Epithelial cell of esophagus (primary cell): ENCODE measurements at places on chromosomes 16 and 17.

DNA sequence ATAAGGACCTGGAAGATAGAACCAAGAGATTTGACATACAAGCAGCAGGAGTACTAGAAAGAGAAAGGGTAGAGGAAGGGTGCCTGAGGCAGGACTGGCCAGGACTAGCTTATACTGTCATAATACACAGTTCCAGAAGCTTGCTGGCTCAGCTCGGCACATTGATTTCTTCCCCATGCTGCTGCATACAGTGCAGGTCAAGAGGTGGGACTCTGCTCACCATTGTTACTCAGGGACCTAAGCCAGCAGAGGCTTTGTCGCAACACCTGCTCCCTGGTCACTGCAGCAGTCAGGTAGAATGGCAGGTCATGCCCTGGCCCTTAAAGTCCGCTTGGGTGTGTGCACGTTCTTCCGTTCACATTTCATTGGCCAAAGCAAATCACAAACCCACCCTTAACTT, 32.8 kb downstream of the LDHD start:
- DNase-seq = no peak

DNA sequence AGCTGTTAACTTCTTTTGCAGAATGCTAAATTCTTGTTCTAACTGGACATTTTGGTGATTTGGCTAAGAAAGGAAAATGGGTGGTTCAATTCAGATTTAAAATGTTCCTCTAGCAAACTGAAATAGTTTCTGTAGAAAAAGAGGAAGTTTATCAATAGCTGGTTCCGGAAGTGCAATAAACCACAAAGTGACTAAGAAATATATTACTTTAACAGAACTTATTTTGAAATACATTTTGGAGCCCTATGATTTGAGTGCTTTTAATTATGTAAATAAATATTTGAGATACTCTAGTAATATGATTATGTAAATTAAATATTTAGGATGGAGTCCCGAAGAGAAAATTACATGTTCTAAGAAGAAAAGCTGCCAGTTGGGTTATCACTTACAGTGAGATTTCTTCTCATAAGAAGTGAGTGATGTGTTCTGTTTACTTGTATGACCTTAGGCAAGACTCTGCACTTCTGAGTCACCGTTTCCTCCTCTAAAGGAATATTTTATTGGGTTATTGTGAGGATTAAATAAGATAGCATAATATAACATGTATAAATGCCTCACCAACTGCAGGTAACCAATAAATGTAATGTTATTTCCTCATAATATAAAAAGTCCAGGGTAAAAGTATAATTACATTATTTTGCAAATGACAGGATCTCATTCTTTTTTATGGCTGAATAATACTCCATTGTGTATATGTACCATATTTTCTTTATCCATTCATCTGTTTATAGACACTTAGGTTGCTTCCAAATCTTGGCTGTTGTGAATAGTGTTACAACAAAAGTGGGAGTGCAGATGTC, at the start of gene EVI2B:
Gene EVI2B, minus strand, starts transcription at position 73 of the 800 bp plus-strand sequence. CDS start 8,445 bp downstream, outside the sequence.
- peak; percentile 87 for DNase-seq

GRCh38 chr17:75933808-75934207, 7.0 kb downstream of the FBF1 start:
- DNase-seq = no peak

DNA sequence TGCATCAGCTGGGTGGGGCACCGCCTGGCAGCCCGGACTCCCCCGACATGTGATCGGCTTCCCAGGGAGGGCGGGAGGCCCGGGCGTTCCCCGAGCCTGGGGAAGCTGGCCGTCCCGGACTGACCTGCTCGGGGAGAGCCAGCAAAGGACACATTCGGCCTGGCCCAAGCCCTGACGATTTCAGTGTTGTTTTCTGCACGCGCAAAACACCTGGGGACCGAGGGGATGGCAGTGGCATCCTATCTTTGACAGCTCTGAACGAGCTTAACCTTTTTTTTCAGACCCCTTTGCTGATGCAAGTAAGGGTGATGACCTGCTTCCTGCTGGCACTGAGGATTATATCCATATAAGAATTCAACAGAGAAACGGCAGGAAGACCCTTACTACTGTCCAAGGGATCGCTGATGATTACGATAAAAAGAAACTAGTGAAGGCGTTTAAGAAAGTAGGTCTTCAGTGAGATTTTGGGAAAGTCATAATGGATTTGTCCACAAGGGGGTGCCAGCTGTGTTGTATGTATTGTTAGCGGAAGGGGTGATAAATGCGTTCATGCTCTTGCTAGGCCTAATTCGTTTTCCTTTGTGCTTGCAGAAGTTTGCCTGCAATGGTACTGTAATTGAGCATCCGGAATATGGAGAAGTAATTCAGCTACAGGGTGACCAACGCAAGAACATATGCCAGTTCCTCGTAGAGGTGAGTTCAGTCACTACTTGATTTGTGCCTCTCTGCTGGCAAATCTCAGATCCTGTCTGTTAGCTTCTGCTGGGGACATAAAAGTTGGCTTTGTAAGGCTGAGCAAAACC, 1.0 kb downstream of the EIF1 start:
- peak; percentile 48 for DNase-seq

DNA sequence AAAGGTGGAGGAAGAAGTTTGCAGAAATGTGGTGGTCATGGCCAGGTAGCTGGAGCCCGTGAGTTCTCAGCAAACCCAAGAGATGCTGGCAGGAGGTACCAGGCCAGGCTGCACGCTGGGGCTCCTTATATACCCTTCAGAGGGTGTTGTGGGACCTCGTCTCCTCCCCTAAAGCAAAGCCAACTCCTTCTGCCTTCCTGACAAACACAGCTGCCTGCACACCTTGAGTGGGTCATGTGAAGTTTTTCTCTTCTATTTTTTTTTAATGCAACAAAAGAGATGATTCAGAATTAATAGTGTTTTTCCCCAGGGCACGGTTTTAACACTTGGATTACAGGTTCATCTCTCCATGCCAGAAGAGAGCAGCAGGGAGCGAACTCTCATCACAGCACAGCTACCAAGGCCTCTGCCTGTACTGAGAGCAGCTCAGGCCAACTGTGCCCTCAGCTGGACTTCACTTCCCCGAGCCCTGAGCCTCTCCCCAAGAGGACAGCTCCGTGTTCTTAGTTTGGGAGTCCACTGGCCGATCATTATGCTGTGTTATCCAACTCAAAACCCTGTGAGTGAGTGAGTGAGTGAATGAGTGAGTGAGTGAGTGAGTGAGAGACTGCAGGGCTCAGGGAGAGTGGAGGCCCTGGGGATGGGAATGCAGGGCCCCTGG, at the start of gene KRT15:
Gene KRT15, minus strand, starts transcription at position 102 of the 661 bp plus-strand sequence. Its CDS starts 63 bp downstream, at position 39.
- peak; percentile 94 for DNase-seq

DNA sequence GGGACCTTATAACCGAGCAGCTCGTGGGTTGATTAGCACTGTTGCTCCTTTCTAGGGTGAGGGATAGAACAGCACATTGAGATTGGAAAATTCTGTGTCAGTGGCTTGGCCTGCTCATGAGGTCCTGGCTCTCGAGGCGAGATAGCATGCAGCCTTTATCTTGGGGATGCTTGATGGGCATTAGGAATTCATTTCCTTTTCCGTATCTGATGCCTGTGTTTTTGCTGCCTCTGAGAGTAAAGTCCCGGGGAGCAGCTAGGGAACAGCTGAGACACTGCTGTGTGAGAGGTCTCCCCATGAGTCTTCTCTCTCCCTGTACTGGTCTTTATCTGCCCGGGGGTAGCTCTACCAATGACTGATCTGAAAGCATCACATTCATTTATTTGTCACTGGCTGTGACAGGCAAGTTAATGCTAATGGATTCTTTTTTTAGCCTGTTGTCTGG, 14.5 kb downstream of the MSI2 start:
- DNase-seq = no peak

- no peak for DNase-seq
Observed at GRCh38 chr17:6322316-6322715, 112.6 kb downstream of the AIPL1 start.

- no peak for DNase-seq
Observed at GRCh38 chr17:81417049-81417878, 22.0 kb downstream of the BAHCC1 start.

DNA sequence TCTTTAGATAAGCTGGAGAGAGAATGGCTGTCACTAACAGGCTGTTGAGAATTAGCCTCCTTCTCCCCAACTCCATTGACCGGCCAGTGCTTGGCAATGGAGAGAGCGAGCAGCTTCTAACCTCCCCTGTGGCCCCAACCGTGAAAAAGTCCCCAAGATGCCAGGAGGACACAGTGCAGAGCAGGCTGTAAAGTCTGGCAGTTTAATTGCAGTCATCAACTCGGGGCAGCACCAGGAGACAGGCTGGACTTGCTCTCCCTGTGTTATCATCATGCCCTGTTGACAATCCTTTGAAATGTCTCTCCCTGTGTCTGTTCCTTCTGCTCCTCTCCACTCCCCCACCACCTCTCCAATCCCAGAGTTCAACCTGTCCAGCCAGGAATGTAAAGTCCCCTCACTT, 705 bp upstream of the CDRT4 start:
- DNase-seq = no peak

DNA sequence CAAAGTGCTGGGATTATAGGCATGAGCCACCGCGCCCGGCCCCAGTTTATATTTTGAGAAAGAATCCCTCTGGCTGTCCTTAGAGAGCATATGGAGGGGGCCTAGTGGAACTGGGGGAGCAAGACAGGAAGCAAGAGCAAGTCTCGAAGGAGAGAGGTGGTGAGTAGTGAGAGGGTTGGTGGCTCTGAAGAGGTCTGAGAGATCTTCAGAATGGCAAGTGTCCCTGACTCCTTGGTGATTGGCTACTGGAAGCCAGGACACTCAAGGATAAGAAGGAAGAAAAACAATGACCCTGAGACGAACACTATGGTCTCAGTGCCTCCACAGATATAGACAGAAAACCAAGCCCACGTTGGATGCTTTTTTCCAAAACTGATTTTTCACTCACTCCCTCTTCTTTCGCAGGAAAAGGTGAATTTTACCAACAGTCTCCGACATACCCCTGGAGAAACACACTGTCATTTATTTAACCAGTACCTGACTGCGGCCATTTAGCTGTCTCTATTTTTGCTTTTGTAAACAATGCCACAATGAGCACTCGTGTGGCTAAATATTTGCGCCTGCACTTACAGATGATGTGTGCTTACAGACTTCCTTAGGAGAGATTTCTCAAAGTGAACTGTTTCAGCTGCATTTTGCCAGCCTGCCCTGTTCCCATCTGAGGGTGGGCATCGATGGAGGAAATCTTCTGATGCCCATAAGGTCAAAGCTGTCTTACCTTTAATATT, 15.9 kb upstream of the DOK4 start:
- DNase-seq = no peak

DNA sequence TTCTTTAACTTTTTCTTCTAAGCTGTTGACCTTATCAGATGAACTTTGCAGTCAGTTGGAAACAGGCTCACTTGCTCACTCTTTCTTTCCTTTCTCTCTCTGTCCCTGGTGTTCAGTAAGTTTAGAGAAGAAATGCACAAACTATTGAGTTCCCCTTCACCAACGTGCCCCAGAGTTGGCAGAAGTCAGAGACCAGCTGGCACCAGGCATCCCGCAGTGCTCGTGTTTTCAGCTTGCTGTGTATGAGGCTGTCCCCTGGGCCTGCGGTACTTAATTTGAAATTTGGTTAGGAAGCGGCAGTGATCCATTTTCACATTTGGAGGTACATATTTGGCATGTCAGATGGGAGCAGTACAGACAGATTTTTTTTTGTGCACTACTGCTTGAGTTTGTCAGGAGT, 258.6 kb downstream of the SNX29 start:
- DNase-seq = no peak

DNA sequence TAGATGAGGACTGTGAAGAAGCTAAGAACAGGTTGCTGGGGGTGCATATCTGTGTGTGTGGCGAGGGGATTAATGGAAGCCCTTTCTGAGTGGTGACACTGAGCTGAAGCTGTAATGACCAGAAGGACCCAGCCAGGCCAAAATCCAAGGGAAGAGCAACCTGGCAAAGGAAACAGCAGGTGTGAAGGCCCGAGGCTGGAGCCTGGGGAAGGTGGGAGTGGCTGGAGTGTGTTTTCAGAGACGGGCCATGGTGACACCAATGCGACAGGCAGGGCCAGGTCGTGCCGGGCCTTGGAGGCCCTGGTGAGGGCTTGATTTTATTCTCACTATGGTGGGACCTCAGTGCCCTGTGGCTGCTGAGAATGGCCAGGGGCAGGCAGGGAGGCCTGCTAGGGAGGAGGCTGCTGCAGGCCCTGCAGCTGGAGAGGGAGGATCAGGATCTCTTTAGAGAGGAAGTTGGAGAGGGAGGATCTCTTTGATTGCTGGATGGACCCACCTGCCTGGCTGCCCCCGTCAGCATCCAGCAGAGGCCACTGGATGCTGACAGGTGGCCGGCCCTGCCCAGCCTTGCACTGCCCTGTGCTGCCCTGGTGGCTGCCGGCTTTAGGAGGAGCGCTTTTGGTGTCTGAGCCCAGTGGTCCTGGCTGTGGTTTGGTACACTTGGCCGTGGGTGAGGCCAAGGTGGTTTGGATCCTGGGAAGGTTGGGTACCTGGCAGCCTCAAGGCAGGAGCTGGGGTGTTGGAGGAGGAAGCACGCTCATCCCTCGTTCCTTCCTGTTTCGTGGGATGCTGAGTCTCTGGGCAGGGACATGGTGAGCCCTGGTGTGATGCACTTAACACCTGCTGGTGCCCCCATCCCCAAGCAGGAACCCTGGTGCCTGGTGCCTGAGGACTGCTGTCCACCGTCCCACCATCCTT, 188.3 kb downstream of the SEC14L1 start:
- no peak for DNase-seq

GRCh38 chr16:29857133-29857760, 5.8 kb downstream of the CDIPT start:
- DNase-seq = no peak

DNA sequence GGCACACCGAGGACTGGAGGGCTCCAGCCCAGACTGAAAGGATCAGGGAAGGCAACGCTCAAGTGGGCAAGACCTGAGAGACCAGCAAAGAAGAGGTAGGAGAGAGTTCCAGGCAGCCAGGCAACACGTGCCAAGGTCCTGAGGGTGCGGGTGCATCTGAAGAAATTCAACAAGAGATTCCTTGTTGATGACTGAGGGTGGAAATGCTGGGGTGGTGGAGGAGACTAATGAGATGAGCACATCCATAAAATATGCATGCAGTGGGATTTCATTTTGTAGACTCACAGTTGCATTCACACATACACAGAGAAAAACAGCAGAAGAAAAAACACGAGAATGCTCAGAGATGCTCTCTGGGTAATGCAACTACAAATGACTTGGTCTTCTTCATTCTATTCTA, 154.8 kb upstream of the FOXF1 start:
- no peak for DNase-seq

- no peak for DNase-seq
Observed at GRCh38 chr16:89049484-89050118, 44.1 kb upstream of the ACSF3 start.

- no peak for DNase-seq
Observed at GRCh38 chr16:58057784-58058183, 32.2 kb downstream of the MMP15 start.

DNA sequence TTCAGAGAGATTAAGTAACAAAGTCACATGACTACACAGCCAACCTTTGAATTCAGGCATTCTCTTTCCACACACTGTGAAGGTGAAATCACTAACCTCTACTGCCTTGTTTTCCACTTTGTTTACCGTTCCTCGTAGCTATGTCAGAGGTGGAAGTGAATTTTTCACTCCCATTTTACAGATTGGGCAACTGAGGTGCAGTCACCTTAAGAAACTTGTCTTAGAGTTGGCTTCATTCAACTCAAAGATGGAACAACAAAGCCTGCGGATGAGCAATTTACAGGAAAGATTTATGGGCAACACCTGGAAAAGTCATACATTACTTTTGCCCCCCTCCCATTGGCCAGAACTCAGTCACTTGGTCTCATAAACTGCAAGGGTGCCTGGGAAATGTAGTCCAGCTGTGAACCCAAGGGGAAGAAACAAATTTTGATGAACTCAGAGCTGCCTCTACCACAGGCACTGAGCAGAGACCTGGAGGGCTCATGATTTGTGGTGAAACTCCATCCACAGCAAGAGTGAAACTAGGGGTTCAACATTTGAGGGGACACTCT, 784.6 kb upstream of the EEF2KMT start:
- no peak for DNase-seq

- no peak for DNase-seq
Observed at GRCh38 chr17:75622076-75622475, 11.2 kb upstream of the SMIM5 start.
